ENCODE measurements at places on chromosomes 12 and 14. TPM values are rescaled to one million over a fixed set of nuclear protein-coding genes. Genes with fewer than 3 reads are reported as not detected.

GRCh38 chr14:74961238-74961911 lies 6.0 kb upstream of the PGF start:
- no peak for DNase-seq

DNA sequence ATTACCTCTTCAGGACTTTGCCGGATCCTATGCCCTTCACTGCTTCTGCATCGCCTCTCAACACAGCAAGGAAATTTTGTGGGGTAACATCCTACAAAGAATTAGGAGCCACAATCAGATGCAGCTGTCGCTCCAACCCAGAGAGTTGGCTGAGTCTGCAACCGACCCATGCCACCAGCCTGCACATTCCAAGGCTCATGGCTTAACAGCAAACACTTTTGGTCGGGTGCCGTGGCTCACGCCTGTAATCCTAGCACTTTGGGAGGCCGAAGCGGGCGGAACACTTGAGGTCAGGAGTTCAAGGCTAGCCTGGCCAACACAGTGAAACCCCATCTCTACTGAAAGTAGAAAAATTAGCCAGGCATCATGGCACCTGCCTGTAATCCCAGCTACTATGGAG lies 32.3 kb downstream of the LGMN start:
- no peak for DNase-seq

DNA sequence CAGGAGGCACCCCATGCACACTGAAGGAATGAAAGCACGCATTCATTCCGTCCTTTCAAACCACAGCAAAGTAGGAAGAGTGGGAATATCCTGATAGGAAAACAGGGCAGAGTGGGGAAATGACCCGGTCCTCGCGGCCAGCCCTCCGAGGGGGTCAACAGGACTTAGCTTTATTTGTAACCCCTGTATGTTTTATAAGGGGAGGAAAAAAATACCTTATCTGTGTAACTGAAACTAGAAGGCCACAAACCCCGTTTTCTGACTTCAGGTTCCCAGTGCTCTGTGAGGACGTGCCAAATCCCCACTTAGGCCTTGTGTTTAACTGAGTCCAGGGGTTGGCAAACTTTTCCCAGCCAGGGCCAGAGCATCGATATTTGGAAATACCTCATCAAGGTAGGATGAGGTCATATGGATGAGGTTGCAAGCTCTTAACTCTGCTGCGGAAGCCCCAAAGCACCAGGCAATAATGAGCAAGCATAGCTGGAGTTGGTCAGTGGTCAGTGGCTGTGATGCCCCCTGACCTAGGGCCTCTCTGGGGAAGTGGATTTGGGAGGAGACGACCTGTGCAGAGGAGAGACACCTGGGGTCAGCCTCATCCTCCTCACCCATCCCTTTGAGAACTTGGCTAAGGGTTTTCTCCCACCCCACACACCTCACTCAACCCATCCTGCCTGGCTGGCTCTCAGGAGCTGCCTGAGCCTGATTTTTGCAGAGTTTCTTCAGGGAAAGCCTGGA lies 58.5 kb downstream of the RBM19 start:
- DNase-seq = no peak

Gene KRT8
- 629 TPM for total RNA-seq

Gene TAC3
- not detected for total RNA-seq

Gene P2RX7
- total RNA-seq = 0.79 TPM

Gene MYF5
- total RNA-seq = not detected
